ENCODE measurements at places on chromosomes 7 and 10.

DNA sequence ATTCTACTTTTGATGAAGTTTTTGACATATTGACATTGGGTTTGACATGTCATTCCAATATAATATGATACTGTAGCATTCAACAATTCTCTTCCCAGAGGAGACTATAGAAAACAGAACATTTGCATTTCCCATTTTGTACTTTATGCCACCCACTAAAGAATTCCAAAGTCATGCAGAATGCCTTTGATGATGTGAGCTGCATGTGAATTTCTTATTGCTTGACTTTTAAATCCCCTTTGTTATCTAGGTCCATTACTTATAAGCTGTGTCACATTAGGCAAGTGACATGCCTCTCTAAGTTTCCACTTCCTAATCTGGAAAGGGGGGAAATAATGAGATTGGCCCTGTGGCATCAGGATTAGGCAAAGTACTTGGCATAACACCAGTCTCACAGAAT lies 436.7 kb downstream of the AUTS2 start:
- no peak for DNase-seq

DNA sequence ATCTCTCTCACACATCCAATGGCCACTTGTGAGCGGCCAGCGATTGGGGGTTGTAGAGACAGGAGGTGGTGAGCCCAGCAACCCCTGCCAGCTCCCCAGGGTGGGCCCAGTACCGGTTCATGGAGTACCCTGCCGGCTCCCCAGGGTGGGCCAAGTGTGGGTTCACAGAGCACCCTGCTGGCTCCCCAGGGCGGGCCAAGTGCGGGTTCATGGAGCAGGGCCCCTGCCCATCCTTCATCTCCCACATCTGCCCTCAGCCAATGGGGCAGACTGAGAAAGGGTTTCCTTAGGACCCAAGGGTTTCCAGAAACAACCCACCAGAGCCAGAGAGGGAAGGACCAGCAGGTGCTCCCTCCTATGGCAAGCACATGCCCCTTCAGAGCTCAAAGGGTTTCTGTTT lies 21.4 kb upstream of the SLIT1 start:
- no peak for DNase-seq

- DNase-seq, result no peak
These were observed 191.5 kb downstream of the PHTF2 start for GRCh38 chr7:77989981-77990566.

GRCh38 chr7:139887992-139888481 lies 59.0 kb downstream of the TBXAS1 start:
- no peak for DNase-seq

DNA sequence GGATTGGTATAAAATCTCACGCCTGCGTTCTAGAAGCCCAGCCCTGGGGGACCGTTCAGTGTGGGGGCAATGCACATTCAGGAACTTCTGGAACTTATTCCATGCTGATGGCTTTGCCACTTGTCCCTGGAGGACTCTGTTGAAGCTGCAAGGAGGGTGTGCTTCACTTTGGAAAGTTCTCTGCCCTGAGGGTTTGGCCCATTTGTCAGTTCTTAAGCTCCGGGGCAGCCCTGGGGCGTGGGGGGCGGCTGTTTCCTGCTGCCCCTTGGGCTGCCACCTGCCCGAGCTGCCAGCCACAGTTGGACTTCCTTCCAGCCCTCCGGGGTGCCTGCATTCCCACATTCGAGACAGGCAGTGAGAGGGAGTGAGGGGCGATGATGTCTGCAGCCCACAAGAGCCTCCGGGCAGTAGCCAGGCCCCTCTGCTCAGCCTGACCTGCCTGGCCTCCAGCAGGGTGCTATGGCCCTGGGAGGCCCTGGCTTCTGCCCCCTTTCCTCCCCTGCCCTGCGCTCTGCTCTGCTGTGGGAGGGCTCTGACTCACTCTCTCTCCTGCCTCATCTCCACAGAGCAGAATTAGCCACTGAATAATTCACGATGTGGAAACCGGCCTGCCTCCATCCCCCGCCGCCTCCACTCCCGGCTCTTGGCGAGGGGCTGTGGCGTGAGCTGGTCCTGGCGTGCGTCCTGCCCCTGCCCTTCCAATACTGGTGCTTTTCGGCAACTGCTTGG lies 1.9 kb downstream of the TTYH3 start:
- peak; percentile 43 for DNase-seq

GRCh38 chr7:108367946-108368345 lies 88.3 kb downstream of the NRCAM start:
- DNase-seq, result no peak

GRCh38 chr10:133258818-133259601 lies 17.7 kb downstream of the ADAM8 start:
- peak; percentile 90 for DNase-seq

DNA sequence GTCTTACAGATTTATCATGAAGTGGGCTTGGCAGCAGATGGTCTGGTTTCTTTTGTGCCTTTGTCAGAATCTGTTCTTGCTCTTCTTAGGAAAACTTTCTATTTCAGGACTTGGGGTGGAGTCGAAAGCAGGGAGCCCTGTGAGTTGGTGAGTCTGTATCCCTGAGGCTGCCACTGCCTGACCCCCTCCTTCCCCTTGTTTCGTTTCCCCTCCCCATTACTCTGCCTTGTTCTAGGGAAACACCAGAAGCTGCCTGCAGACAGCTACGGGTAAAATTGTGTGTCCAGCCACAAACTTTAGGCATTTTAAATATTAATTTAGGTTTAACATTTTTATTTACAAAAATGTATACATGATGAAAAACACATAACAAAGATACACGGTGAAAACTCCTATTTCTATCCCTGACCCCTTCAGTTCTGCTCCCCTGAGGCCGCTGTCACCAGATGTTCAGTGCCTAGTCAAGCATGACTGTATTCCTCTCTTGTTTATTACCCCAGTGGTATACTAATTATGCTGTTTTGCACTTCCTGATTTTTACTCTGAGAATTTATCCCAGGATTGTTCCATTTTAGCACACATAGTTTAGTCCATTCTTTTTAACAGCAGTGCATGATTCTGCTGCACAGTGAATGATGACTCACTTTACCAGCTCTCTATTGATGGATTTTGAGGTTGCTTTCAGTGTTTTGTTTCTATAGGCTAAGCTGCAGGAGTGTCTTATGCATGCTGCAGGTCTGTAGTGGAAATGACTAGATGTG lies 9.1 kb downstream of the TSPAN14 start:
- no peak for DNase-seq

DNA sequence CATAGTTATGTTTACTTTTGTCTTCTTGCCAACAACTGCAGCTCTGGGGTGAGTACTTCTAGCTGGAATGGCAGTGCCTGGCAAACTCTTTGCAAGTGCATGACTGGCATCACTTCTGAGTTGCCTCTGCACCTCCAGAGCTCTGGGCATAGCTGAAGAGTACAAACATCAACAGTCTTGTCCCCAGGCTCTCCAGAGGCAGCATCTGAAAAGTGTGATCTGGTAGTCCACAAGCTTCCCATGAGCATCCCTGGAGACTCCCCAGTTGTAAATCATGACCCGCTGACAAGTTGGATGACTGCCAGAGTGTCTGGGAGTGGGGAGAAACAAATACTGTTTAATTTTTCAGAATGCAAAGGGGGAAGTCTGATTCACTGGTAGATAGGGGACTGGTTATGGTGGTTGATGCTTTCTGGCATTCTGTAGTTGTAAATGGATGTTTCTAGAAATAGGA lies 138.9 kb upstream of the CDK13 start:
- DNase-seq, result no peak

DNA sequence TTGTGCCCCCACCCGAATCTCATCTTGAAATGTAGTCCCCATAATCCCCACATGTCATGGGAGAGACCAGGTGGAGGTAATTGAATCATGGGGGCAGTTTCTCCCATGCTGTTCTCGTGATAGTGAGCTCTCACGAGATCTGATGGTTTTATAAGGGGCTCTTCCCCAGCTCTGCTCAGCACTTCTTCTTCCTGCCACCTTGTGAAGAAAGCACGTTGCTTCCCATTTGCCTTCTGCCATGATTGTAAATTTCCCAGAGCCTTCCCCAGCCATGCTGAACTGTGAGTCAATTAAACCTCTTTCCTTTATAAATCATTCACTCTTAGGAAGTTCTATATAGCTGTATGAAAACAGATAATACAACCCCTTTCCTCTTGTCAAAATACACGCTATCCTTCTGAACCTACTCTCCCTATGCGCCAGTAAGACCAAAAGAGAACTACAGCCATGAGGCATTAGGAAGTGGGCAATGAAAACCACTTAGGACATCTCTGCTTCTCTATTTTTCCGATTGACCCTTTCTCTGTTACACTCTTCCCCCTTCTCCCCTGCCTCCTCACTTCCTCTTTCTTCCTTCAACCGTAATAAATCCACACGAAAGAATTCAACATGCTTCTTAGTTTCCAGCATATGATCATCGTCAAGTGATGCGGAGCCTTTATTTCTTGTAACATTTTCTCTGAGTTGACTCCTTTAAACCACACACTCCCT lies 101.2 kb upstream of the WDR11 start:
- no peak for DNase-seq

DNA sequence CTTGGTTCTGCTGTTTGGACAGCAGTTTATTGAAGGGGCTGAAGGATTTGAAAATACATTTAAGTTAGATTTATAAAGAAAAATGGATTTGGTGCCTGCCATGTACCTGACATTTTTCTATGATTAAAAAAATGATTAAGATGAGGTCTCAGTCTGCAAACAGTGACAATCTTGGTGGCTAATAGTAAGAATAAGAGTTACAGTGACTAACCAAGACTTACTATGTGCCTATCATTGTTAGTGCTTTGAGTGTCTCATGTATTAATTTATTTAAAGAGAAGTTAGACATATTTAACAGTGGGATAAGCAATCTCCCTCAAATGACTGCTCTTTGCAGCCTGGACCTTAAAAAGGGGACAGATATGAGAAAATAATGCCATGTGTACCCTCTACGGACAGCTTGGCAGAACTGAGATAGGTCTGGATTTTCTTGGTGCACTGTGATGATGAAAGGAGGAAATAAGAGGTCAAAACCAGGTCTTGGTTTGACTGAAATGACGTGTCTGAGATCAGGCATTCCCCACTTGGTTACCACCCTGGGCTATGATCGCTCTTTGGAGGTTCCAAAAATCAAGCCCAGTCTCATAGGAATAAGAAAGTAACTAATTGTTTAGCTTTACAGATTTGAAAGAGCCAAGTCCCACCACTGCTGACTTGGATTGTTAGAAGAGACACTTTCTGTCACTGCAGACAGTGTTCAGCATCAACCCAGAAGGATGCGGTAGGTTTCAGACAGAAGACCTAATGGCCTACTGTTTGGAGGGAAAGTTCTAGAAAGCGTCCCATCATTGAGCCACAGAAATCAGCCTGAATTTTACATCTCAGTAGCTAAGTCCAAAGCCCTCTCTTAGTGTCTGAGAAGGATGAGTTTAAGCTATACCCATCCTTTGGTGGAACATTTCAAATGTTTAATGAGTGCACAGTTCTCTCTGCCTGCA lies 2.1 kb downstream of the CASP7 start:
- DNase-seq, result no peak

DNA sequence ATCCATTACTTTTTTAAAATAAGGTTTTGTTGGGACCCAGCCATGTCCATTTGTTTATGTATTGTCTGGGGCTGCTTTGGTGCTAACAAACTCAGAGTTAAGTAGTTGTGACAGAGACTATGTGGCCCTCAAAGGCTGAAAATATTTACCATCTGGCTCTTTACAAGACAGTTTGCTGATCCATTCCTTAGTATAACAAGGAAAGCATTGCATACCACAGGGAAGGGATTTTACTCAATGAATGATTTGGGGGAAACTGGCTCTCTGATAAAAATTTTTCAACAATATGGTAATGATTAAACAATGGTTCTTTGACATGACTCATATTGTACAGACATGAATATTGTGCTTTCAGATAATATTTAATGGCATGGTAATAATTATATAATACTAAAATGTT lies 738.1 kb downstream of the KCNMA1 start:
- DNase-seq, result no peak

DNA sequence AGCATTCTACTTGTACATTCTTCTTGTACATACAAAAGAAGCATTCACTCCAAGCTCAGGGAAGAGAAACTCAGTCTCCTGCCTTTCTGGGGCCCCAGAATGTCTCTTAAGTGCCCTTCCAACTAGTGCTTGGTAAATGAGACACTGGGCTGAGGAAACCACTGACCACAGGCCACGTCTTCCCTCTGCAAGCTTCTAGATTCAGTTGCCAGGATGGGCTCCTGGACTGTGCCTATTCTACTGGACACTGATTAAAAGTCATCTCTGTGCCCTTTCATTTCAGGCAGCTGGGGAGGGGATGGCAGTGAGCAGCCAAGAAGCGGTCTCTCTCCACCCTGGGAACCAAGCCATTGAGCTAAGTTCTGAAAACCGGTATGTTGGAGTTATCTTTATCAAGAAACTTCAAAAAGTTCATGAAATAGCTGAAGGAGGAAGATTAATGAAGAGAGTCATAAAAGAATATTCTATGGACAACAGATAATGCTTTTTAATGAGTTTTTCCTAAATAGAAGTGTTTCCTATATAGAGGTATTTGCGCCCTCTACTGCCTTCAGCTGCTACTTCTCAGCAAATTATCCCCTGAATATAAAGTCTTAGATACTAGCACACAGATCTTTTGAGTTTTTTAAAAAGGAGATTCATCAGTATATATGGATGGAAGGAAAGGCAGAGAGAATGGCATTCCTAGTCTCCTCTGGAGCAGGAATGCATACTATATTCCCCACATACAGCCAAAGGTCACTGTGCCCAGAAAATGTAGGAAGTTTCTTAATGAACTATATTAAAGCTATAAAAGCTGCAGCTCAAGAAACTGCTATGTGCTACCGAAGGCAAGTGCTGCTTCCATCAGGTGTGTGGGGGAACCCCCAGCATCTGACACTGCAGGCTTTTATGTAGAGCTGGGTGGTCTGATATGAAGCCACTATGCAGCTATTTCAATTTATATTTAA lies 8.4 kb upstream of the IFIT1B start:
- DNase-seq, result no peak

GRCh38 chr10:88555190-88555908 lies 27.8 kb downstream of the RNLS start:
- no peak for DNase-seq

GRCh38 chr10:132549371-132549770 lies 11.8 kb downstream of the INPP5A start:
- DNase-seq, result no peak

- peak; percentile 50 for DNase-seq
These were observed 35.2 kb upstream of the GDF10 start for GRCh38 chr10:47264797-47265281.

DNA sequence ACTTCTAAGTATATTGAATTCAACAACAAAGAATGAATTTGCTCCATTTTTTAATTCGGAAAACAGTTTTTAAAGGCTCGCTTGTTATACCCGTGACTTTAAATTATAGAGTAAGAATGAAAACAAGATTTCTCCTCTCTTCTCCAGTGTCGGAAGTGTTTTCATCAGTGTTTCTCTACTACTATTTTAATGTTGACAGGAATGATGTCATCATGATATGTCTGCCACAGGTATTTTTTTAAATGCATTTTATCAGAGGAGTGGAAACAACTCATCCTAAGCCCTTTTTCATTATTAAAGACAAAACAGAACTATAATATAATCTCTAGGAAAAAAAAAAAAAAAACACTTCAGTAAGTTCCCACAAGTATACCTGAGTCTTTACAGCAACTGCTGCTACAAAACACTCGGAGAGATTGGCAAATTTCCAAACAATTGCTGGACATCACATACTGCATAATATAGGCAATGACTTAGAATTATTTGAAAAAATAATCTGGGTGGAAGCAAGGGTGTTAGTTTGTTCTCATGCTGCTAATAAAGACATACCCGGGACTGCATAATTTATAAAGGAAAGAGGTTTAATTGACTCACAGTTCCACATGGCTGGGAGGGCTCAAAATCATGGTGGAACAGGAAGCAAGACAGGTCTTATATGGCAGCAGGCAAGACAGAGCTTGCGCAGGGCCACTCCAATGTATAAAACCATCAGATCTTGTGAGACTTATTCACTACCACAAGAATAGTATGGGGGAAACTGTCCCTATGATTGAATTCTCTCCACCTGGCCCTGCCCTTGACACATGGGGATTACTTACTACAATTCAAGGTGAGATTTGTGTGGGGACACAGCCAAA lies 4.8 kb upstream of the RNF32 start:
- no peak for DNase-seq
